ENCODE measurements at places on chromosomes 3 and 15.

- DNase-seq, result no peak
Observed at GRCh38 chr15:89495638-89496145, 691 bp downstream of the RHCG start.

- no peak for DNase-seq
Observed at GRCh38 chr3:10378246-10378645, 57.3 kb upstream of the SEC13 start.

DNA sequence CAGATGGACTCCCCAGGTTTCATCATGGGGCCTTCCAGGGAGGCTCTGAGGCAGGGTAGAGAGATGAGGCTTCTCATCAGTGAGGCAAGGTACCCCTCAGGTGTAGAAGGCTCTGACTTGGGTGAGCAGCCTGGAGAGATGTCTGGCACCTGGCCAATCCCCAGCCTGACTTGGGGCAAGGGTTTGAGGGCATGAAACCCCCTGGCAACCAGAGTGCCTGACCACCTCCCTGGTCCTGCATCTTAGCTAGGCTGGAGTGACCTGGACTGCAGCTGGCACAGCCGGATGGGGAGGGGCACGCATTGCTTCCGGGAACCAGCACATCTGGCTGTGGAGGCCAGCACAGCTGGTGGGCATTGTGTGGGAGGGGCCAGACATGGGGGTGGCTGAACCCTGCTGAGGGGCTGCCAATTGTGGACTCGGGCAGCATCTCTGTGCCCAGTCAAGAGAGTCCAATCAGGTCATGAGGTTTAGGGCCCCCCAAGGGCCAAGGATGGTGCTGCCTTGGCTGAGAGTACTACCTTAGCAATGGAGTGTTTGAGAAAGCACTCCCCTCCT lies 1.9 kb downstream of the ZBTB47 start:
- DNase-seq, result peak; percentile 17

DNA sequence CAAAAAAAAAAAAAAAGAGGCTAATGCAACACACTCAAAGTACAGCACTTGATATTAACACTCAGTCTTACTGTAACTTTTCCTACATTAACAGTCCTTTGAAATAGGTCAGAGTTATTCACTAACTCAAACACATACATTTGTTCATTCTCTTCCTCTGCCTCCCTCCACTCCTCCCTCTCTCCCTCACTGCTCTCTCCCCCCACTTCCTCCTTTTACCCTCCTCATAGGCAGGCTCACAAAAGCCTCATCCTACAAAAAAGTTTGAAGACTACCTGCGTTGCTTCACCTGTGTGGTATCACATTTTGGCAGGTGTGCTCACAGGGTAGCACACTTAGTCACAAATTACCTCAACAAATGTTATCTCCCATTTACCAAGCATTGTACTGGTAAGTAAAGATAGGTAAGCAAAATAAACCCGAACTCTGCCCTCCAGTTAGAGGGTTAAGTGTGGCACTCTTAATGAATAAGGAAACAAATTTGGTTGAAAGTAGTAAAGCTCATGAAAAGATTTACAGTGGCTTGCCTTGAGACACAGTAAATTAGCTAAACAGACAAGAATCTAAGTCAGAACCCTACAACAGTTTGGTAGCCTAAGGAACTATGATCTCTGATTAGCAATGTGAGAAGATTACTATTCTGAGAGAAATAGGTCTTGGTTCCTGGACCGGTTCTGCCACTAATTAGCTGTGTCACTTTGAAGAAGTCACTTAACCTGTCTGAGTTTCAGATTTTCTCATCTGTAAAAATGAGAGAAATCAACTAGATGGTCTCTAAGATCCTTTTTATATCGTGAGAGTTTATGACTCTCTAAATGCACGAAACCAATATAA lies 151.0 kb upstream of the MLF1 start:
- DNase-seq, result no peak

DNA sequence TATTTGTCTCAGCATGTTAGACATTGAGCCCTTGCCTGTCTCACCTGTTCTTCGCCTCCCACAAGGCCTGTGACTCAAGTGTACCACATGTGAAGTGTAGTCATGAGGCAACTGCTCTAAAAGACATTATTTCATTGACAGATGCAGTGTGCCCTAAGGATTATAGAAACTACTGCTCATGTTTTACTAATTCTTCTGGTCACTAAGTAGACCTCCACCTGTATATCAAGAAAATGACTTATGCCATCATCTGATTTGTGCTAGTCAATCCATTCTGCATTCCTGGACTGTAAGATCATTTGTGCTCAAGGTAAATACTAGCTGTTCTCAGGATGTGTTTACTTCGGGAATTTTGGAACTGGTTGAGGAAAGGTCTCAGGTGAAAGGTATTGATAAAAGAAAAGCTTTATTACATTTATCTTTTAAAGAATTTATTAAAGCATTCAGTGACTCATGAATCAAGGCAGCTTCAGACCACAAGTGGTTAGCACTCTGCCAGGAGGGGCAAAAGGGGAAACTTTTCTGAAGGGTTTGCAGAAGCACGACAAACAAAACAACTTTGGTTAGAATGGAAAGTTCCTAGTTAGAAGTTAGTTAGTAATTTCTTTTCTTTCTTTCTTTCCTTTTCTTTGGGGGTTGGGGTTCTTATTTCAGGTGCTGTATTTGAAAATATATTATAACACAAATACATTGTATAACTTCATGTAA lies 465.3 kb upstream of the CBLB start:
- DNase-seq, result no peak

DNA sequence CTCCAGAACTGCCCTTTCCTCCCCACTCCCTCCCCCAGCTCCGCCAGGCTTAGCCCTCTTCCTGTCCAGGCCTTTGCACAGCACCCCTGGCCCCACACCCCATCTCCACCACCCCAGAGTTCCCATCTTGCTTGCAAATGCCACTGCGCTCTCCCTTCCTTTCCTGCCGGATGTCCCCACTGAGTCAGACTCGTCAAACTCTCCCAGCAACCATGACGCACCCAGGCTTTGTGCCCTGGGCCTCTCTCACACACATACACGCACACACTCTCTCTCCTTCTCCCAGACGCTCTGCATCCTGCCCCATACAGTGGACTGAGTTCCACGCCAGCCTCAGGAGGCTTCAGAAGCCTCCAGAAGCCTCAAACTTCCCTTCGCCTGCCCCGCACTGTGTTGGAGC lies 2.8 kb upstream of the CCDC9B start:
- no peak for DNase-seq

- DNase-seq, result no peak
Observed at GRCh38 chr3:99940350-99940749, 122.7 kb downstream of the CMSS1 start.

GRCh38 chr3:142863930-142864920 lies 24.7 kb downstream of the PCOLCE2 start:
- DNase-seq, result no peak

DNA sequence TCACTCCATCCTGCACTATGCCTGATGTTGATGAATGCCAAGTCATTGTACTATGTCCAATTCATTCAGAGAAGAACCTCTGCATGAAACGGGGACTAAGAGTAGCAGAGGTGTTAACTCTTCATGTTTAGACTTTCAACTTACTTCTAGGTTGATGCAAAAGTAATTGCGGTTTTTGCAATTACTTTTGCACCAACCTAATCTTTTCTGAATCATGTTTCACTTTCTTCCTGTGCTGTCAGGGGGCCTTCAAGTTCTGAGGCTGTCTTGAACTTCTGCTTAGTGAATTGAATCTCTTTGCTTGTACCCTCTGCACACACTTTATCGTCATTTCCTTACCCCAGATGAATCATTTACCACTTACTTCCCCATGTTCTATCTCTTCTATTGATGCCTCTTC lies 636.2 kb downstream of the NAALADL2 start:
- no peak for DNase-seq

DNA sequence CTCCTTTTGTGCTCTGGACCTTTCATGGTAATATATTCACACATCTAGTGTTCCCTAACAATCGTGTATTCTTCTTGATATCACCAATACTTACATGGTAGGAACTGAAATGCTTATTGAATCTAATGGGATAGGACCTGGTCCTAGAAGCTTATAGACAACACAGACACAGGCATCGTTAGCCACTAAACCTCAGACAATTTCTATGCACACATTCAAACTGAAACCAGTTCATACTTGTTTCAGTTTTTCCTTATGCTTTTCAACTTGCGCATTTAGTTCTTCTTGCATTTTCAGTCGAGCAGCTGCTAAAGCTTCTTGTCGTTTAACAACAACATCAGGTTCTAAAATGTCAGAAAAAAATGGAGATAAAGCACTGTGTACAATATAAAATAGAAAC lies 2.3 kb downstream of the SELENOS start:
- no peak for DNase-seq

DNA sequence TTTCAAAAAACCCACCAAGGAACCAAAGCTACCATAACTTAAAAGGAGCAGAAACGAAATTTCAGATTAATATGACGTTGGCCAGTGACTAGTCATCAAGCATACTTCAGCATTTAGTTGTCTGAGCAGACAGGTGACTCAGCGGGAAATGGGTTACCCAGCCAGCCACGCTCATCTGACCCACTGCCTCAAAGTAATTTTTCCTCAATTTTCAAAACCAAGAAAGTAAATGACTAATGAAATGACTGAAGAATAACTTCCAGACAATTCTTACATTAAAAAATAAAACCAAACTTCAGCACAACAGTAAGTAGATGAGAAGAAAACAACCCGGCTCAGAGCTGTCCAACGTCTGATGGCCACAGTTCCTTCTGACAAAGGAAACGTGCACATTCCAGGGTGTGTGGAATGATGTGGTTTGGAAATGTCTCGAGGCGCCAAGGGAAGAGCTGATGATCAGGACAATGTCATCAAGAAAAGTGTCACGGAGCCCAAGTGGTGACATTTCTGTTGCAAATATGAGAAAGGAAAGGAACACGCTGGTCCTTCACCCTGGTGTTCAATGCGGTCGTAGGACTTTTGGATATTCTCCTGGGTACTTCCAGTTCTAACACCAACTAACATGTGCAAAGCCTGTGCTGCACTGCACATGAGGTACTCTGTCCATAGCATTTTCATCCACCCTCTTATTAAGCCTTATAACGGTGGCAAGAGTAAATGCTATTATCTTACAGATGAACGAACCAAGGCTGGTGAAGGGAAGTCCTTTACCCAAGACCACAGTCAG lies 79.1 kb downstream of the FOXP1 start:
- DNase-seq, result peak; percentile 22

GRCh38 chr3:9508781-9509180 lies 44.8 kb downstream of the LHFPL4 start:
- no peak for DNase-seq

DNA sequence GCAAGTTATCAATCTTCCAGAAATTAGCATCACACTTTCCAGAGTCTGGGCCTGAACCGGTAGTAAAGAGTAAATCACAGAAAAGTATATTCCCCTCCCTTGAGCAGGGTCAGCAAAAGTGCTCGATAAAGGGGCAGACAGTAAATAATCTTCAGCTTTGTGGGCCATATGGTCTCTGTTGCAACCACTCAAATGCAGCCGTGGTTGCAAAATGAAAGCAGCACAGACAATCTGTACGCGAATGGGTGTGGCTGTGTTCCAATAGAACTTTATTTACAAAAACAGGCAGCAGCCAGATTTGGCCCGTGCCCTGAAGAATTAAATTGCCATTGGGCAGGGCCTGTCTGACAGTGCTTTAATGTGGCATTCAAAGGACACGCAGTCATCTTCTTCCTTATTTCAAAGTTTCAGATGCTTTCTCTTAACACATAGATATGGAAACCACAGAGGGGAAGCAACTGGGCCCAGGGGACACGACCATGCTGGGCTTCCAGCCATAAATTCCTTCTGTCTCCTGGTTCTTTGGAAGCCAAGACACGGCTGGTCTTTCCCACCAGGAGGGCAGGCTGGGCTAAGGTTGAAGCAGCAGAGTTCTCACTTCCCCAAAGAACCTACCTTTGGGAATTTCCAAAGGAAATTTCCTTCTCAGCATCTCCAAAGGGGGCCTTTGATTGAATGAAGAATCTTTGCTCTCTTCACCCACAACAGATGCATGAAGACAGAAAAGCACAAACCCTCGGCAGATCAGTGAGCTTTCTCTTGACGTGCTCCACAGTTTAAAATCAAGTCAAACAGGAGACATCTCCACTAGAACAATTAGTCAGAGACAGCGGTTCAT lies 489.8 kb upstream of the PROK2 start:
- DNase-seq, result peak; percentile 60

DNA sequence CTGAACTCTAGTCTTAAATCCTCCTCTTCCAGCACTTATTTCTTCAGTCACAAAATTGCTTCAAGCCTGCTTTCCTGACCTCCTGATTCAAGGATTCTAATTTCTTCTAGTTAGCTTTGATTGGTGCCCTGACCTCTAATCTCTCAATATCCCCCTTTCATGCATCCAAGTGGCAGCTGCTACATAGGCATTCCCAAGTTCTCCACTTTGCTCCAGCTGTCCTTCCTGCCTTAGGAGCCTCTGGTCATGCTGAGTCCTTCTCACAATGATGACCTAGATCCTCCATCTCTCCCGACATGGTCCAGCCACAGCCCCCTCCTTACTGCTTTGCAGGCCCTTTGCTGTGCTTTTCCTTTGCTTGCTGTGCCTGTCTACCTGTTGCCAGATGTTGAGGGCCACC lies 347.8 kb upstream of the C2CD4B start:
- no peak for DNase-seq
